ENCODE measurements at places on chromosomes 2 and 18.

DNA sequence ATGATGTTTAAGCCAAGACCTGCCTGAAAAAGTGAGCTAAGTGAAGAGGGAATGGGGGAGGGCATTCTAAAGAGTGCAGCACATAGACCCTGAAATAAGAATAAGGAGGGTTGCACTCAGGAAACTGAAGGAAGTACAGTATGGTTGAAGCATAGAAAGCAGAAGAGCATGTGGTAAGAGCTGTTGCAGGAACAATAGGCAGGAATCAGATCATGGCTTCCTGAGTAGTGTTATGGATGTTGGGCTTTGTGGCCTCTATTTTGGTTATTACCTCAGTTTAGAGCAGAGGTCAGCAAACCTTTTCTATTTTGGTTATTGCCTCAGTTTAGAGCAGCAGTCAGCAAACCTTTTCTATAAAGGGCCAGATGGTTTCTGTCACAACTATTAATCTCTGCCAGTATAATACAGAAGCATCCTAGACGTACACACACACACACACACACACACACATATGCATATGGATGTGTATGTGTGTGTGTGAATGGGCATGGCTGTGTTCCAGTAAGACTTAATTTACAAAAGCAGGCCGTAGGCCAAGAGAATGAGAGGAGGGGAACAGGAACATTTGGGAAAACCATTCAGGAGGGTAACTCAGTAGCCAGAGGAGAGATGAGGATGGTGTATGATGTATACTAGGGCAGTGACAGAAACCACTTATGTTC lies 91.1 kb upstream of the MYO3B start:
- DNase-seq, result no peak

DNA sequence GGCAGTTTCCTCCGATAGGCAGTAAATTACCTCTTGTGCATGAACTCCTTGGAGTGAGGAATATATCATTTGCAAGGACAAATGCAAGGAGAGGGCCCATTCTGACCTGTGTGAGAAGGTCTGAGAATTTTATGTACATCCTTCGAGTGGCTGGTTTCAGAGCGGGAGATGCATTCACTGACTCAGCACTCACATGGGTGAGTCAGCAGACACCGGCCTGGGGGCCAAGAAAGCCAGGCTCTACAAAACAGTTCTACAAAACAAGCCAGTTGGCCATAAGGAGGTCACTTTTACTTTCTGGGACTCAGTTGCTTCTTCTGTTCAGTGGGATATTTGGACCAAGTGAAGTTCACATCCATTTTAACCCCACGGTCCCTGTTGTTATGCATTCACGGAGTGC lies 35.3 kb downstream of the CYP26B1 start:
- DNase-seq, result peak; percentile 66

GRCh38 chr2:3035385-3036050 lies 342.1 kb downstream of the EIPR1 start:
- DNase-seq, result no peak

DNA sequence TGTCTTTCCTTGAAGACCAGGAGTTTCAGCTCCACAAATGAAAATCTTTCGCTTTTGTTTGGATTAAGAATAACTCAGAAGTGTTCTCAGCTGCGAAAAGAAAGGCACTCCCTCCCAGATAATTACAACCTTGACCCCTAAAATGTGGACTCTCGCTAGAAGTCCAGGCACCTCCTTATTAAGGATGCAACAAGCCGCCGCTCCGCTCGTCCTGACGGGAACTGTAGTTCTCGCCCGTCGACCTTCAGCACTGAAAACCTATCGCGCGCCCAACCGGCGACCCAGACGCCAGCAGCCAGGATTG lies 559 bp downstream of the IMMT start:
- no peak for DNase-seq

- no peak for DNase-seq
Observed at GRCh38 chr18:41553716-41554115, 401.3 kb upstream of the PIK3C3 start.

DNA sequence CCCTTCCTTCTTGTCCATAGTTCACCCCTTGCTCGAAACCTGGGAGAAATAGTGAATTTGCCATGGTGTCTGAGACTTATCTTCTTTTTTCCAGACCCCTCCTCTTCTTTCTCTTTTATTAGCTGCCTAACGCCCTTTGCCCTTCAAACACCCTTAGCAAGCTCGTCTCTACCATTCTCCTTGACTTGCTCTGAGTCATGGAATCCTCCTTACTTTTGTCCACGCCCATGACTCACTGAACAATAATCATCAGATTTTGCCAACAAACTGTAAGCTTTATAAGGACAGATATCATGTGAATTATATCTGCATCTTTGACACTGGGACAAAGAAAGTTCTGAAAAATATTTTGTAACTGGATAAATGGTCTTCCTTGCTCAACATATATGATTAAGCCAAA lies 67.1 kb upstream of the CNTNAP5 start:
- no peak for DNase-seq

GRCh38 chr2:140596447-140596846 lies 1534.4 kb downstream of the LRP1B start:
- no peak for DNase-seq

DNA sequence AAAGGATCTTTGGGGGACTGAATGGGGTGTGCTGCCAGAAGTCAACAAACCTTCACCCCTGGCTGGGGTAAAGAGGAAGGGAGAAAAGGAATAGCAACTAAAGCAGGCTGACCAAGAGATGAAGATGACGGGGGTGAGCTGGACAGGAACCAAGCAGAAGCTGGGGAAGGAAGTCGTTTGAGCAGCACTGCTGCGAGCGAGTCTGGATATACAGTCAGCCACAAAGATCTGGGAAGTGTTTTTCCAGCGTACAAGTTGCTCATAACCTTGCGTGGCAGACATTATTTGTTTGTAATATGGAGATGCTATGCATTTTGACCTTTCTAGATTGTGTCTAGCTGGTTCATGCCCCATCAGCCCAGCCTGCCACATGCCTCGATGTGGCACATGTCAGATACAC lies 71.2 kb downstream of the EIF2AK3 start:
- no peak for DNase-seq

GRCh38 chr2:172606285-172606684 lies 50.4 kb downstream of the PDK1 start:
- DNase-seq, result no peak

GRCh38 chr2:3285901-3286645 lies 91.5 kb downstream of the EIPR1 start:
- no peak for DNase-seq

- DNase-seq, result no peak
Observed at GRCh38 chr2:56505885-56506284, 322.1 kb downstream of the CCDC85A start.

DNA sequence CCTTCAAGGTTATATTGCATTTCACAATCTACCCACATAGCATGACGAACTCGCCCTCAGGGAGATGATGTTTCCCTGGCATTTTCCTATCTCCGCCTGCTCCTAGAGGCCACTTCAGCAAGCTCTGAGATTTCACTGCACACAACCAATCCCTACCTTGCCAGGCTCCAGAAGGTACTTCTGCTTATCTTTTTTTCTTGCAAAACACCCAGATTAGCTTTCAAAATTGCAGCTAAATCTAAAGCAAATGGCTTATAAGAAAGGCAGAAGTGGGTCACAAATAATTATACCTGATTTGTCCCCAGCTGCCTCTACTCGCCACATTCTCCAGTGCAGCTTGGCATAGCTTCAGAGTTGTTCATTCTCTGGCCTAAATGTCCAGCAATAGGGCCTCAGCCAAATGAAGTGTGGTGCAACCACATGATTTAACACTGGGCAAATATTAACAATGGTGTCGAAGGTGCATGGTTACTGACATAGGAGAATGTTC lies 32.4 kb upstream of the MRPL19 start:
- DNase-seq, result no peak

DNA sequence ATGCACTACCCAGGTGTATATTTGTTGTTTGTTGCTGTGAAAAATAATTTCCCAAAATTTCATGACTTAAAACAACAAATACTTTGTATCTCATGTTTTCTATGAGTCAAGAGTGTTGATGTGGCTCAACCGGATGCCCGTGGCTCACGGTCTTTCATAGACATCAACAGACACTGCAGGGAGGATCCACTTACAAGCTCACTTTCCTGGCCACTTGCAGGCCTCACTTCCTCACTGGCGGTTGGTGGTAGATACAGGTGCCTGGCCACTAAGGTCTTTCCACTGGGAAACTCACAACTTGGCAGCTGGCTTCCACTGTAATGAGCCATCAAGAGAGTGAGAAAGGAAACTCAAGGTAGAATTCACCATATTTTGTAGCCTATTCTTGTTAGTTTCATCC lies 662.9 kb downstream of the IRS1 start:
- DNase-seq, result no peak

- DNase-seq, result no peak
Observed at GRCh38 chr2:178666458-178666857, 140.8 kb downstream of the TTN start.

- DNase-seq, result no peak
Observed at GRCh38 chr2:64323197-64323596, 130.8 kb upstream of the LGALSL start.

- DNase-seq, result no peak
Observed at GRCh38 chr2:31012406-31012805, 125.8 kb downstream of the GALNT14 start.

DNA sequence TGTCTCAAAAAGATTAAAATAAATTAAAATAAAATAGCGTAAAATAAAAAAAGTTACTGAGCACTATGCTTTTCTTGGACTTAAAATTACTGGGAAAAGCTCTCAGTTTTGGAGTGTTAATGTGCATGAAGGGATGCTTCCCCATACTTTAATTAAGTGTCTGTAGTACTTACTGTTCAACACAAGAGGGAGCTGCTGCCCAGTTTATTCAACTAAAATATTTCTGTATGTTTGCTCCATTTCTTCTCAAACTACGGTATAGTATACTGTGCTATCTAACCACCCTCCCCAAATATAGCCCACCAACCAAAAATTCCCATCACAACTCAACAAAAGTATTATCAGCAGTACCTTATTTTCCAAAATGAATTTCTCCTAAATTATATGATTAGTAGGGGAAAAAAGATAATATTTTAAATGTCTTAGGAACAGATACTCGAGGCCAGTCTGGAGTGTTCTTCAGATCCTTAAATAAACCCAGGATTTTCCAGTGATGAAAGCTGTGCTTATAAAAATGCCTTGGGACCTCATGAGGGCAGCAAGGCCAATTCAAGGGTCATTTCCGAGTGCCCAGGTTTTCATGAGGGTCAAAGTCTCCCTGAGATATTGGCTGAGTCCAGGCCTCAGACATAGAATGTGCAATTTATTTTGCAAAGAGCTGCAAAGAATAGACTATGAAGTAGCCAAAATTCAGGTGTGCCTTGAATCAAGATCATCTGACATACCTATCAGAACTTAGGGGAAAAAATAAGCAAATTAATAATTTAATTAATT lies 64.1 kb downstream of the CHRNA1 start:
- peak; percentile 71 for DNase-seq

- DNase-seq, result no peak
Observed at GRCh38 chr2:16030206-16031057, 90.1 kb downstream of the MYCN start.

- DNase-seq, result no peak
Observed at GRCh38 chr2:120516679-120517314, 170.9 kb downstream of the INHBB start.

DNA sequence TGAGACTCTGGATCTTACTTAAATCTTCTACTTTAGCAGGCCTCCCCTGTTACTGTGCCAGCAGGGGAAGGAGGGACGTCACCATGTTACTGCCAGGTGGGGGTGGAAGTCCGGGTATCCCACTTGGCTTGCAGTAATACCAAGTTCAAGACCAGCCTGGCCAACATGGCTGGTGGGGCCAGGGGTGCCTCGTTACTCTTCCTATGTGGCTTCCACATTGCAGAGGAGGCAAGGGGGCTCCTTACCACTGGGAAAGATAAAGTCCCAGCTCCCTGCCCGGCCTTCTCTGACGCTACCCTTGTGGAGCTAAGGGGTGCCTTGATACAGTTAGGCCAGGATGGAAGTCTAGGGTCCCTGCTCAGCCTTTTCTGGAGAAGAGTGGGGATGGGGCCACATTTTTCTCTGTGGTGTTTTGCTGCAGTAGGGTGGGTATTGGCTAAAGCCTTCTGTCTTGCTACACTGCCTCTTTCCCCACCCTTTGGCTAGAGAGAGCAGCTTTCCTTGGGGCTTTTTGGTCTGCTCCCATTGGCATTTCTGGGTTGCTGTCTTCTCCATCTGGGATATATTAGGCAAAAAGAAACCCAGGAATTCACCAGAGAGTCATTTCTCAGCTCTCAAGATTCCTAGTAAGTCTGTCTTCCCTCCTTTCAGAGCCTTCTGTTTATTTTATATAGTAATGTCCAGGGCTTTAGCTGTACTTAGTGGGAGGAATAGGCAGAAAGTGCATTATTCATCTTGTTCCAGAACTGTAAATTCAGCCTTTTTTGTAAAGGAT lies 21.9 kb downstream of the ELMOD3 start:
- no peak for DNase-seq

Measured in astrocyte of the hippocampus (primary cell).